ENCODE measurements at places on chromosomes 2 and 18.

- no peak for DNase-seq
Measured at GRCh38 chr2:188322569-188323551, 31.2 kb downstream of the GULP1 start.

GRCh38 chr2:138028538-138028937 is 64.3 kb downstream of the HNMT start:
- no peak for DNase-seq

- DNase-seq = no peak
Measured at GRCh38 chr2:157055660-157056199, 201.8 kb upstream of the GALNT5 start.

DNA sequence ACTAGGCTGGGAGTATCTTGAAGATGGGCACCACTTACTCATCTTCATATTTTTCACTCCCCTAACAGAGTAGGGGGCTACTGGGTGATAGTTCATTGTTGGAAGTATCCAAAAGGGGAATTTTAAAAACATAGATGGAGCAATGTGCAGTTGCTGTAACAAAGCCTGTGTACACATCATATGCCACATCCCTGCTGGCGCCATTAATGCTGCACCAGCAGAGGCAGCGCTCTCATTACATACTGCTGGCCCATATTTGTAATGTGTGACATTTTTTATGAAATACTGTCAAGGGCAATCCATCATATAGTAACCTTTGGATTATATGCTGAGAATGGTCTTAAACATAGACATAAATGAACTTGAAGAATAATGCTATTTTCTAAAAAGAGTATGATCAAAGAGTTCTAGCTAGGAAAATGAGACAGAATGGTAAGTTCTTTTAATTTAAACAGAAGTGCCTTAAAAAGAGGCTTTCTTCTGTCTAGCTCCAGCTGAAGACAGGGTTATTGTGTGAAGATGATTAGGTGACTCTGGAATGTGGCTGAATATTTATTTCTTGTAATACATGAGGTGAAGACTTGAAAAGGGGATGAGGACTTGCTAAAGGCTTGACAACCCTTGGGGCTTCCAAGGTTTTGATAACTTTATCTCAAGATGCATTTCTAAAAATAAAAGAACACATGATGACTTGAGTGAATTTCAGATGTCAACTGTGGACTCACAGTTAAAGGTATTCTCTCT is 2.4 kb upstream of the TMEM178A start:
- DNase-seq = no peak

- no peak for DNase-seq
Measured at GRCh38 chr2:157899125-157899839, 23.2 kb upstream of the ACVR1 start.

- peak; percentile 6 for DNase-seq
Measured at GRCh38 chr2:50401772-50402653, 629.9 kb downstream of the NRXN1 start.

DNA sequence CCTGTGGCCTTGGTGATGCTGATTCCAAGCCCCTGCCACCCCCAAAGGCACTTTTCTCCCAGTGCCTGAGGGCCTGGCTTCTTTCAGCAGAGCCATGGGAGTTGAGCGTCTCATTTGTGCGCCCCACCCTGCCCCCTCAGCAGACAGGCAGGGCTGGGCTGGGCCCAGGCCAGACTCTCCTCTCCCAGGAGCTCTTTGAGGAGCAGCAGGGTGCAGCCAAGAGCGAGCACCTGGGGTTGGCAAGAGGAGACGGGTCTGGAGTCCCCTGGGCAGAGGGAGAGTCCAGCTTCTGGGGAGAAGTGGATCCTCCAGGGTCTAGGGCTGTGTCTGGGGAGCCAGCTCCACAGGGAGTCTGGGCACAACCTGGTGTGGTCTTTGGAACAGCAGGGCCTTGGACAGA is 21.2 kb downstream of the NPPC start:
- DNase-seq = no peak

DNA sequence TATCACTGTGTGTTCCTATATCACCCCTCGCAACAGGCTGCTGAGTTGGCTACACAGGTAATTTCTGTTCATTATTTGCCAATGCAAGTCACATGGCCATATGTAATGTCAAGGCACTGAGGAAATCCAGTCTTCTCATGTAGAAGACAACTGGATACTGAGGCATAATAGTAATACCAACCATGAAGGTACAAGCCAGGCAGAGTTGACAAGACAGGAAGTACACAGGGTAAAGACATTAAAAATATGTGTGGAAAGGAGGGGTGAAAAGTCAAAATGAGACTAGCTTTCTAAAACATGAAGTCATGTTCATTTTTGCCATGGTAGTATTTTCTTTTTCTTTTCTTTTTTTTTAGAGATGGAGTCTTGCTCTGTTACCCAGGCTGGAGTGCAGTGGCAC is 17.5 kb upstream of the RNF138 start:
- DNase-seq = no peak

GRCh38 chr18:10791169-10791831 is 265.5 kb downstream of the NAPG start:
- DNase-seq = no peak

- DNase-seq = no peak
Measured at GRCh38 chr2:60152226-60152833, 401.1 kb downstream of the BCL11A start.

GRCh38 chr2:99809259-99809900 is 319.6 kb upstream of the REV1 start:
- DNase-seq = no peak

DNA sequence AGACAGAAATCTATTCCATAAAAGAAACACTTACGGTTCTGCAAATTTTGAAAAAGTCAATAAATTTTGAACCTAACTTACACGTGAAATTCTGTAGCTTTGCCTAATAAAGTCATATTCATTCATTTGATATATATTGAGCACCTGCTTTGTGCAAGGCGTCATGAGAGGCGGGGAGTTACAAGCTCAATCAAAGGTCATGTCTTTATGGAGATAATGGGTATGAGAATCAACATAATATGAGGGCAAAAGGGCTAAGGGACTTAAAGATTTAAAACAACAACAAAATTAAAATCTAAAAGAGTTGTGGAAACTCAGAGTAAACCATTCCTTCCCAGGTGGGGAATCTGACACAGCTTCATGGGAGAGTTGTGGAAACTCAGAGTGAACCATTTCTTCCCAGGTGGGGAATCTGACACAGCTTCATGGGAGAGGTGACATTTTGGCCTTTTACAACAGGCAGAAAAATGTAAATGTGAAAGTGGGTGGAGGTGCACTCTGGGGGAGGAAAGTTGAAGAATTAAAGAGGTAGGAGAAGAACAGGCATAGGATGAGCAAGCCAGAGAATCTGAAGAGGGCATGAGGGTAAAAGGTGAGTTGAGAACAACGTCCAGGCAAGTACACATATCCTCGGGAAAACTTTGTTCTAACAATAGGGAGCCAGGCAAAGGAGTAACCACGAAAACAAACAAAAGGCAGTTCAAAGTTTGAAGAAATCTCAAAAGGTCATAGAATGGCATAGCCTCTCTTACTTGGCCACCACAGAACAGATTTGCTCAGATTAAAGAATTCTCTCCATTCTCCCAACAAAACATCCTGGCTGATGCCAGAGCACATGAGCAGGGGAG is 49.5 kb upstream of the CD226 start:
- no peak for DNase-seq

DNA sequence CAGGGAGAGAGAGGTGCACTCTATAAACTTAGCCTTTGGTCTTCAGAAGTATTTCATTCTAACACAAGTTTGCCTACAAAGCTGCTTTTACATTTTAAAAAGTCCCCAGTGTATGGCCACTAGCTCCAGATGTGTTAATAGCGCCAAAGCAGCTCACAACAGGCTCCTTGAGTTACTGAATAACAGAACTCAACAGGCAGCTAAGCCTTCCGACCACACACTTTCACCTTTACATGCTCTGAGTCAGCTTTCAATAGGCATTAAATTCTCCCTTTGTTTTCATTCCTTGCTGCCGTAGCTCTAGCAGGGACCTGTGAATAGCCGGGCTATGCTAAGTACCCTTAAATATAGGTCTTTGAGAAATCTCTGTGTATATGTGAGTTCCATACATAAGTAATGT is 262.8 kb upstream of the PARD3B start:
- DNase-seq = no peak

GRCh38 chr18:43847164-43848091 is 570.1 kb upstream of the SYT4 start:
- no peak for DNase-seq

- no peak for DNase-seq
Measured at GRCh38 chr18:34760444-34760843, 50.3 kb downstream of the DTNA start.

DNA sequence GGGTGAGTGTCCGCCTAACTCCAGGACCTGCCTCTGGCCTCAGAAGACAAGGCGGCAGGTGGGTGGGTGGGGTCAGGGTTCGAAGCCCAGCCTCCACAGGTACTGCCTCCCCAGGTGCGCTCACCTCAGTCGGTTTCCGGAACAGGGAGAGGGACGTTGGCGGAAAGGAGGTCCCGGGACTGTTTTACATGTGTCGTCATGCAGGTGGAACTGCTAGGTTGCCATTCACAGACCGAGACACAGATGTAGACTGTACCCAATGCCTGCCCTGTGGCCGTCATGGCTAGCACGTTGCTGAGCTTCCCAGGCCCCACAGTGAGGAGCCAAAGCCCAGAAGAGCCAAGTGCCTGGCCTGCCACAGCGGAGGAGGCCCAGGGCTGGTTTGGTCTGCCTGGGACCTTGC is 284.0 kb upstream of the HS6ST1 start:
- DNase-seq = no peak

- DNase-seq = no peak
Measured at GRCh38 chr18:44130376-44130942, 550.2 kb upstream of the SETBP1 start.

DNA sequence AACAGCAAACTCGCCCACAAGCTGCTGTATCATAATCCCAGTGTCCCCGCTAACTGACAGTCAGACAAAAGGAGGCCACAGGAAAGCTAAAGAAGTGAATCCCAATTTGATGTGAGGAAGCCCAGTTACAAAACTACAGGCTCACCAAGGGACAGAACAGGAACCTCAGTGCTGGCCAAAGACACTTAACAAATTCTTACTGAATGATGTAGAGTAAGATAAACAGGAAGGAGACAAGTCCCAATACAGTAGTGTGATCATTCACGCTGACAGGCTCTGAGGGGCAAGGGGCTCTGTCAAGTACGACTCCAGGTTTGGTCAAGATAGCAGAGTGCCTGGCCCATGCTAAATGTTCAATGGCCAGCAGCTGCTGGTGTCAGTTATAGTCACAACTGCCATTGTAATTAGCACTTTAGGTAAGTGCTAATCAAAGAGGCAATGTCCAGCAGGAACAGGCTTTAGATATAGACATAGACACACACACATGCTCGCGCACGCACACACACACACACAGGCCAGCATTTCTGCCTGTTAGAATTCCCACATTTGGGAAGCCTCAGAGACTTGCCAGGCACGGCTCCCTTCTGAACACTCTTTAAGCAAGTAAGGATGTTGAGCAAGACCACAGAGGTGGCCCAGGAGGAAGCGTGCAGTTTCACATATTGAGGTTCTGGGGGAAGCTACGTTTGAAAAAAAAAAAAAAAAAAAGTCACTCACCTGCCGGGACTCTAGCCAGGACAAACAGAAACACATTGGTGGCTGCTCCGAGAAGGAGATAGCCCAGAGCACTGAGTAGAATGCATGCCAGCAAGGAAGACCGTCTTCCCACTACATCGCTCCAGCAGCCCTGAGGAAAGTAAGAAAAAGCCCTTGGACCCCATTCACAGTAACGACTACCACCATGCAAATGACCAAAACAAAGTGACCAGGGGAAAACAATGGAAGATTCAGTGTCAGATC is 35.4 kb upstream of the TMEM182 start:
- no peak for DNase-seq

- no peak for DNase-seq
Measured at GRCh38 chr2:172177581-172177980, 74.9 kb upstream of the DLX2 start.

- DNase-seq = no peak
Measured at GRCh38 chr2:105631922-105632321, 112.8 kb upstream of the NCK2 start.

- no peak for DNase-seq
Measured at GRCh38 chr2:203994735-203995134, 58.2 kb downstream of the ICOS start.
